Fibroblast of skin of left biceps (primary cell): ENCODE measurements at places on chromosomes 13 and 19.

- no peak for DNase-seq
These were observed 1.5 kb upstream of the TFDP1 start for GRCh38 chr13:113582841-113583631.

DNA sequence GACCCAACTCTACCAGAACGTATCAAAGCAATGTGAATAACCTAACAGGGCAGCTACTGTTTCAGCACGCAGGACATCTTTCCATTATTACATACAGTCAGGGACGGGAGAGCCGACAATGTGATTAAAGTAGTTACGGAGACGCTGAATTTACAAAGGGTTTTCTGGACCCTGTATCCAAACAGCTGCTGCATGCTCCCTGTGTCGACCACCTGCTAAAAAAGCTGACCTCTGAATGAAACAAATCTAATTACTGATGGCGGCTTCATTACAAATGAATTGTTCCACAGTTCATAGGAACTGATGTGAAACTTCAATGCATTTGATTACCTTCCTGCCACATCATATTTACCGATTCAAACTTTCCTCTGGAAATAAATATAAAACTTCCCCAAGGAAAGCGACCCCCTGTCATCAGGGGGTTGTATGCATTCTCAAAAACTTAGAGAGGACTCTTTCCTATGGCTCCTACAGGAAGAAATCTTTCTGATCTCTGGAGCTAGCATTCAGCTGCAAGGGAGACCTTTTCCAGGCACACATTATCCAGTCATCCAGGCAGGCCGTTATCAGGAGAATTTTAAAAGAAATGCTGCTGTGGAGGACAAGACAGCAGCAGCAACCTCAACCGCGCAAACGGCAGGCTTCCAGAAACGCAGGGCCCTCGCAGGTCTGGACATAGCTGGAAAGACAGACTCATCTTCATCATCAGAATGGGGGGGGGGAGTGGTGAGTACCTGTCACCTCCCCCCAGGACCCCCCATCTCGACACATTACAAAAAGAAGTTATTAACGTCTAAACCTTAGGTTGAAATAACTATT, 3.1 kb downstream of the EFNB2 start:
- no peak for DNase-seq

DNA sequence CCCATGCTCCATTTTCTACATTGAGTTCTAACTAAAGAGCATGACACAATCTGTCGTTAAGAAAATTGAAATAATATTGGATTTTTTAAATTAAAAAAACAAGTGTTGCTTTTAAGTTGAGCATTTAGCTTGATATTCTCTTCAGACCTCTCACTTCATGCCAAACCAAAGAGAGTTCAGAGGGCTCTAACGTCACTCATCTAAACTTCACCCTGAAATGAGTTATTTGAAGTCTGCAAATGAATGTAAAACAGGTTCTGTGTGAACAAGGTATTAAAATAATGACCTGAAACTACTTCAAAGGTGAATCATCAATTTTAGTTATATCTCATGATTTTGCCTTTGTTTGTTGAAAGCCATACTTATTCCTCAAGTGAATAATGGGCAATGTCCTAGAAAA, 61.8 kb downstream of the MRPL57 start:
- no peak for DNase-seq

DNA sequence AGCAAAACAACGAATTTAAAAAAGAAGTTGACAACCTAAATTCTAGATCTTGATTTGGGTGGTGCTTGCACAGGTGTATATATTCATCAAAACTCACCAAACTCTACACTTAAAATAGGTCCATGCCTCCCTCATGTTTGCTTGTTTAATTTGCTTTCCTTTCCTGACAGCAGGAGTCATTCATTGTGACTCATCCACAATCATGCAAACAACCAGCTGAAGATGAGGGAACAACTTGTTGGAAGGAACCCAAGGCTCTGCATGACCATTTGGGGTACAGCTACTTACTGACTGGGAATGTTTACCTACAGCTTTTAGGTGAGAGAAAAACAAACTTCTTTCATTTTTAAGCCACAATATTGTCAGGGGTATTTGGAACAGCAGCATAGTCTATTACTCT, 96.6 kb downstream of the RXFP2 start:
- no peak for DNase-seq

GRCh38 chr13:97786510-97786909, 167.0 kb upstream of the IPO5 start:
- no peak for DNase-seq

GRCh38 chr13:30294004-30294403, 13.3 kb downstream of the KATNAL1 start:
- no peak for DNase-seq

- DNase-seq = no peak
These were observed 14.6 kb downstream of the IZUMO2 start for GRCh38 chr19:50148528-50148927.

GRCh38 chr19:12984683-12985048, 10.6 kb upstream of the NFIX start:
- no peak for DNase-seq
